ENCODE measurements at places on chromosomes 7 and 10.

DNA sequence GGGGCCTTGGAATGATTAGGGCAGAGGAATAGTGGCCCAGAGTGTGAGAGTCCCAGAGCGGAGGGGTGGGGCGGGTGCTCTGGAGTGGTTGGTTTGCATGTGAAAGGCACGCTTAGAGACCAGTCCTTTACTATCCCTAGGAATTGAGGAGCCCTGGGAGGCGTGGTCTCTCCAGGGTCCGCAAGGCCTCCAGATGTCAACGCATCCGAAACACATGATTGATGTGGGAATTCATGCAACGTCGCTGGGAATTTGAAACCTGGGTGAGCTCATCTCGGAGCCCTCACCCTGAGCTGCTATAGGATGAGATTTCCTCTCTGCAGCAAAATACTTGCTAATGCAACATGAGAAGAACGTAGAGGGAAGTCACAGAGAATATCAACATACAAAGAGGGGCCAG is 51.2 kb downstream of the NPTX2 start:
- no peak for DNase-seq

GRCh38 chr10:15245530-15245929 is 77.0 kb upstream of the NMT2 start:
- no peak for DNase-seq

- no peak for DNase-seq
Measured at GRCh38 chr10:23955456-23956225, 253.3 kb upstream of the KIAA1217 start.

DNA sequence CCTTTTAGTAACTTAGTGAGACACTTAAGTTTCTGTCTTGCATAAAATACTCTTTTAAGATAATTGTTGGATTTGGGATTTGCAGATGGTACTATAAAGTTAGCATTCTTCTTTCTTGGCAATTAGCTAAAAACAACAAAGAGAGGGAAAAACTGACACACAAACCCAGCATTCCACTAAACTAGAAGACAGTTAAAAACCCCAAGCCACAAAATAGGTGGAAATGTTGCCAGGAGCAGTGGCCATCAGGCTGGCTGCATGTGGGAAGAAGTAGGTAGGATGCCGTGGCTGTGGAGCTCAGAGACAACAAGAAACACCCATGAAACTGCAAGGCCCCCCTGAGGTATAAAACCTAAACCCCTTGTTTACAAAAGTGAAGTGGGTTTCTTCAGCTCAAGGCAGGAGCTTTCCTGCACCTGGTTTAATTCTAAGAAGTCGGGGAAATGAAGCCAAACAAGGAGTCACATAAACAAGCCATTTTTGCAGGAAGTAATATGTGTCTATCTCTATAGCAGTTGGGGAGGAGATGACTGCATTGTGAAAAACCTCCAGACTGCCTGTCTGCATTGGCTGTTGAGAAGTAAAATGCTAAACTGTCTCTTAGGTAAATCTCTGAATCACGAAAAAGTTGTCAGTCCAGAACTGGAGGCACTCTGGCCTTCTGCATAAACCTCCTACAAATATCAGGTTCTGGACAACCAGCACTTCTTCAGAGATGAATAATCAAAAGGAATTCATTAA is 9.5 kb downstream of the RAB18 start:
- no peak for DNase-seq

- no peak for DNase-seq
Measured at GRCh38 chr7:76074306-76074971, 26.5 kb downstream of the MDH2 start.

GRCh38 chr10:111493024-111493625 is 416.3 kb downstream of the ADRA2A start:
- DNase-seq = no peak

DNA sequence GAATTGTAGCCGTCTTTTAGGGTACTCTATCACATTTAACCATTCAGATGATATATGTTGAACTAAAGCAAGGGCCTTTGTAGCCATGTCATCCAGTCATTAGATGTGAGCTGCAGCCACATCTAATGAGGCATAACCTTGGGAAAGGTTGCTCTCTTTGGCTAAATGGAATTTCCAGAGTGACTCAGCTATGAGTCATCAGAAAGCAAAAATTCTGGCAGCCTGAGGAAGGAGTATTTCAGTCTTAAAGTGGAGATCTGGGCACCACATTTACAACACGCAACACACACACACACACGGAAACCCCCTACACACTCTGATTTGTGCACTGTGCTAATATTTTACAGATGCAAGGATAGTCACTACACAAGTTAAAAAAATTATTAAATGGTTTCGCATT is 176.9 kb upstream of the ZWINT start:
- no peak for DNase-seq

Measured in stimulated activated CD8-positive, alpha-beta memory T cell treated with anti-CD3 and anti-CD28 coated beads, Interleukin-2, amount 100 ng/mL, for 1 hour (primary cell).